ENCODE measurements at places on chromosomes 11 and 22. TPM values are rescaled to one million over a fixed set of nuclear protein-coding genes. Genes with fewer than 3 reads are reported as not detected.

UBQLN3 gene
- not detected for polyA plus RNA-seq

GRCh38 chr11:44661311-44661717 is 65.4 kb upstream of the TSPAN18 start:
- no peak for DNase-seq

DNA sequence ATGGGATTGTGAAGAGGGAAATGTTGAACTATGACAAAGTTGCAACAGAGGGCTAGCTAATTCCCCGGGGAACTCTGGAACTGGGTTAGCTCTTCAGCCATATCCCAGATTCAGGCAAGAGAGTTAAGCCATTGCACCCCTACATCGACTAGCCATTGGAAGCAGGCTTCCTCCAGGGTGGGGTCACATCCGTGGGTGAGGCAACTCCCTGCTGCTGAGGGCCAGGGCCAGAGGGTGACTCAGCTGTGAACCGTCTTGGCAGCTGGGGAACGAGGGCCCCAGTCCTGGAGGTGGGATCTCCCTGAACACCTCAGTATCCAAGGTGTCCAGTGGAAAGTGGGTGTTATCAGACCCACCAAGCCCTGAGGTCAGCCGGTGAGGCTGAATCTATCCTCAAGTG is 41.1 kb downstream of the RPS6KA4 start:
- no peak for DNase-seq

DNA sequence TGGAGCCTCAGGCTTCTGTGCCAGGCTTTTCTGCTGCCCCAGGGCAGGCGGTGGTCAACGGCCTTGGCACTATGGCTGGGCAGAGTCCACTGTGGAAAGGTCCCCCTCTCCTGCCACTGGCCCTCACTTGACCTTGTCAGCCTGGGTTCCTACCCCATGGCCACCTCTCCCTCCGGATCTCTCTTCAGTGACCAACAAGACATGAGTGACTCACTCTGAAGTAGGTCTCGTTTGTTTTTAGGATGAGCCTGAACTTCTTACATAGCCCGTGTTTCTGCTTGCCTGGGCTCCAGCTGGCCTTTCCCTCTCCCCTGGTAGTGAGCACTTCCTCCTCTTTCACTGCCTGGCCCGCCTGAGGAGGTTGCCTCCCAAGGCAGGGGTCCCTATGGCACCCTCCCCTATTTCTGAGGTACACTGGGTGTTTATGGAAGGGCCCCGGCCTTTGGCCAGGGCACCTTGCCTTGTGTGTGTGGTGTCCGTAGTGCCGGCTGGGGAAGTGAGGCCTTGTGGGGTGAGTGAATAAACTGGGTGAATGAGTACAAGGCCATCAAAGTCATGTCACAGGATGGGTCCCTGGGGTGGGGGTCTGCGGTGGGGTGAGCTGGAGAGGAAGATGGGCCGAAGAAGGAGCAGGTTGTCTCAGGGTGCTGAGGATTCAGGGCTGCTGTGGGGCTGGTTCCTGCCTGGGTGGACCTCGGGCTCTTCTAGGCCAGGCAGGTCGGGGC is 5.0 kb downstream of the SHANK3 start:
- DNase-seq: no peak

DNA sequence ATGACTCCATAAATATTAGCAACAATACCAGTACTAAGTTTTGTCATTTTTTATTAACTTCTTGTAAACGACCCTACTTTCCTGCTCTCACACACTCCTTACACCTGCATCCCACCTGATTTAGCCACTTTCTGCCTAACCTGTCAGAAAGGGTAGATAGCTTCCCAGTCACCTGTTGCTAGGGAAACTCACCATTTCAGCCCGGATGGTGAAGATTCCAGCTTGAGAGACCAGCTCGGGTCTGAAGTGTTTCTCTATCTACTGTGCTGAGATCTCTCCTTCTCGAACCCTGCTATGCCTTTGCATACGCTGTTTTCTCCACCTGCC is at the start of gene PARVG:
Gene PARVG (plus strand): TSS at position 220 of the 327 bp plus-strand sequence. CDS start 2,405 bp downstream, outside the sequence.
- no peak for DNase-seq

TPBGL gene
- 0.19 TPM for polyA plus RNA-seq

DNA sequence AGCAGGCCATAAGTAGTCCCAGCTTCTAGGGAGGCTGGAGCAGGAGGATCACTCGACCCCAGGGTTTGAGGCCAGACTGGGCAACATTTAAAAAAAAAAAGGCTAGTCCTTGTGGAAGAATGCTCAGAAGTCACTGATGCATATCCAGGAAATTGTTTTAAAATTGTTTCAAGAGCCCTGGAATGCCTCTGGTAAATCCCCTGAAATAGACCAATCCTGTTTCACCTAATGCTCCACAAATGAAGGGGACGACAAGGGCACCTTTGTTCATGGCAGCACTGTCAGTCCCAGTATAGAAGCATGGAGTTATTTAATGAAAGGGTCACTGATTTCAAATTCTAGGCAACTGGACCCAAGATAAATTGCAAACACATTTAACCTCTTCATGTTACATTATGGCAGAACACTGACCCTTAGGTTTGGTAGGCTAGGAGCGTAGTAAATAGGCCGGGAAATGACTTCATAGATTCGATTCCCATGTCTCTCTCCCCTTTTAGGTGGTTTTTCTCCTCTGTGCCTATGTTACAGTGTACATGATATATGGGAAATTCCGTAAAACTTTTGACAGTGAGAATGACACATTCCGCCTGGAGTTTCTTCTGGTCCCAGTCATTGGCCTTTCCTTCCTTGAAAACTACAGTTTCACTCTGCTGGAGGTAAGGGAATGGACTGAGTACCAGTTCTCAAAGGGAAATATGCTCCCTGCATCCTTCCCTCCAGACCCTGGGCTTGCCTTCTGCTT is 11.4 kb downstream of the KDELR3 start:
- no peak for DNase-seq

- no peak for DNase-seq
Observed at GRCh38 chr11:41119484-41119883, 340.0 kb downstream of the LRRC4C start.

- no peak for DNase-seq
Observed at GRCh38 chr22:44337678-44338004, 24.9 kb upstream of the SHISAL1 start.
